ENCODE measurements at places on chromosomes 16 and 17.

DNA sequence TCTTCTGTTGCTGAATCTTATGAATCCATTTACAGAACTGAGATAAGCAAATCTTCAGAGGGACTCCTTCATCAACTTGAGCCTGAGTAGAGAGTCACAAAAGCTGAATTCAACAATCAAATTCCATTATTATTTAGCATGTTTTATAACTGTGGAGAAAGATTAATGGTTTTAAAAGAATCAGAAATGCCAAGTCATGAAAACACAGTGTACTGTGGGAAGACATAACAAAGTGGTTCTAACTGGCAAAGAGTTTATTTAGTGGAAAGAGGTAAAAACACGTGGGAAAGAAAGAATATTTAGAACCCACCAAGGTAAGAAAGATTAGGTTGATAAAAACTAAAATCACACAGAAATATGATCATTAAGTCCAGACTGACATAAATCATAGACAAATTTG is 5.0 kb downstream of the ERI2 start:
- DNase-seq: no peak

DNA sequence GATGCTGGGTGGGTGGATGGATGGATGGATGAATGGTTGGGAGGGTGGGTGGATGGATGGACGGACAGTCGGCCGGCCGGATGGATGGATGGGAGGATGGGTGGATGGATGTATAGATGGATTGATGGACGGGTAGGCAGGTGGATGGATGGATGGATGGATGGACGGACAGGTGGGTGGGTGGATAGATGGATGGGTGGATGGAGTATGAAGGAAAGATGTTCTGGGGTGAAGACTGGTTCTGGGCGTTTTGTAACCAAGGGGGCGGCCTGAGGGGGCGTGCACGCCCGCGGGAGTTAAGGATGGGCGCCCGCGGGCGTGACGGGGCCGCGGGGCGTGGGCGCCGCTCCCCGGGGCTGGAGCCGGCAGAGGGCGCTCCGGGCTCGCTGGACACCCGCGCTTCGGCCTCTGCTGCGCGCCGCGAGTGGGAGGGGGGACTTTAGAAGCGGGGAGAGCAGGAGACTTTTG is at the start of gene NECAB2:
NECAB2 (plus strand) TSS at position 407 of the 468 bp plus-strand sequence. CDS start 405 bp downstream, outside the sequence.
- DNase-seq: peak; percentile 34

DNA sequence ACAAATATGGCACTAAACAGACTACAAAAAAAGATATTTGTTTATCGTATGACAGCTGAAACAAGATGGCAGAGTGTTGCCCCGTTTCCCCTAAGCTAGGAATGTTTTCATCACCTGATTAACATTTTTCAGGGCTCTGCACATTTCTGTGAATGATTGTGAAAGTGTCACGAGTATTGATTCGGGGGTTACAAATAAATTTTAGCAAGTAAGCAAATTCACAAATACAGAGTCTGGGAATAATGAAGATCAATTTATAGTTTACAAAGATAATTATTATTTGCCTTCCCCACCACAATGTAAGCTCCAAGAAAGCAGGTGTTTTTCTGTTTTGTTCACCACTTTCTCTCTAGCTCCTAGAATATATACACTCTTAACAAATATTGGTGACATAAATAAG is 361.2 kb upstream of the ERCC4 start:
- DNase-seq: no peak

- no peak for DNase-seq
These were observed 76.3 kb downstream of the MGAT5B start for GRCh38 chr17:76944477-76944876.

GRCh38 chr16:84876873-84877606 is 57.3 kb downstream of the CRISPLD2 start:
- DNase-seq: no peak

- no peak for DNase-seq
These were observed 291.2 kb downstream of the CDH11 start for GRCh38 chr16:64830653-64831052.

- DNase-seq: no peak
These were observed 17.7 kb downstream of the ZNHIT3 start for GRCh38 chr17:36504156-36504545.

DNA sequence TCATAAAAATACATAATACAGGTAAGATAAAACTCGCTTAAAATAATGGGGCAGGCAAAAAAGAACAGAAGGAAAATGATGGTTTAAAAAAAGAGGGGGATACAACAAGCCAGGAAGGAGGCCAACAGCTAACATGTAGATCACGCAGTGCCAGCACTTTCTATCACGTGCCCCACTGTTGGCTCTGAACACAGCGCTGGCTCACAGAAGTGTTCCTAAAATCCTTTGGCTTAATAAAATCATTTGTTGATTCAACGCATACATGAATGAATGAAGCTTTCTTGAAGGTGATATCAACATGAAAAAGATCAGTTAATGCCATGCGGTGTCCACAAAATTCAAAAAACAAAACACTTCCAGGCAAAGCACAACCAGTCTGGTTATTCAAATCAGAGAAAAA is 8.5 kb downstream of the ITGAE start:
- DNase-seq: no peak

GRCh38 chr16:23269248-23269953 is 32.7 kb upstream of the SCNN1B start:
- no peak for DNase-seq

GRCh38 chr17:8753976-8754440 is 4.3 kb downstream of the SPDYE4 start:
- DNase-seq: no peak

DNA sequence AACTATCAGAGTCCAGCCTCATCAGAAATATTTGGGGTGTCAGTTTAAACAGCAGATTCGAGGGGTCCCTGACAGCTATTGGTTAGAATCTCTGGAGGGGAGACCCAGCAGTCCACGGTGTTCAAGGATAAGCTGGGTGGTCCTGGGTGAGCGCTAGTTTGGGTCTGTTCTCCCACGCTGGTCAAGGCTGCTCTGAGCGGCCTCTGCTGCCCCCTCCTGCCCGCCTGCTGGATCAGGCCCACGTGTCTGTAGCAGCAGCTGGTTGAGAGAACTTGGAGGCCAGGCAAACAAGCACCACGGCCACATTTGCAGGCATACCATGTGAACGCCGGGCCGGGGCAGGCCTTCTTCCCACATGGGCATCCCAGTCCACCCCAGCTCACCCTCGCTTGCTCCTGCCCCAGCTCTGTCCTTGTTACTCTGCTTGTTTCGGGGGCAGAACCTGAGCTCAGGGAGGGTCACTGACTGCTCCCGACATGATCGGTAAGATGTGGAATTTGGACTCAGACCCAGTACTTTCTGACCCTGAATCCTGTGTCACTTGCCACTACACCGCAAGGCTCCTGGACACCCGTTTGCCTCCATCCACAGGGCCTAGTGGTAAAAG is 7.4 kb downstream of the FOXF1 start:
- peak; percentile 52 for DNase-seq

- DNase-seq: no peak
These were observed 13.4 kb downstream of the ARSG start for GRCh38 chr17:68304706-68305105.

DNA sequence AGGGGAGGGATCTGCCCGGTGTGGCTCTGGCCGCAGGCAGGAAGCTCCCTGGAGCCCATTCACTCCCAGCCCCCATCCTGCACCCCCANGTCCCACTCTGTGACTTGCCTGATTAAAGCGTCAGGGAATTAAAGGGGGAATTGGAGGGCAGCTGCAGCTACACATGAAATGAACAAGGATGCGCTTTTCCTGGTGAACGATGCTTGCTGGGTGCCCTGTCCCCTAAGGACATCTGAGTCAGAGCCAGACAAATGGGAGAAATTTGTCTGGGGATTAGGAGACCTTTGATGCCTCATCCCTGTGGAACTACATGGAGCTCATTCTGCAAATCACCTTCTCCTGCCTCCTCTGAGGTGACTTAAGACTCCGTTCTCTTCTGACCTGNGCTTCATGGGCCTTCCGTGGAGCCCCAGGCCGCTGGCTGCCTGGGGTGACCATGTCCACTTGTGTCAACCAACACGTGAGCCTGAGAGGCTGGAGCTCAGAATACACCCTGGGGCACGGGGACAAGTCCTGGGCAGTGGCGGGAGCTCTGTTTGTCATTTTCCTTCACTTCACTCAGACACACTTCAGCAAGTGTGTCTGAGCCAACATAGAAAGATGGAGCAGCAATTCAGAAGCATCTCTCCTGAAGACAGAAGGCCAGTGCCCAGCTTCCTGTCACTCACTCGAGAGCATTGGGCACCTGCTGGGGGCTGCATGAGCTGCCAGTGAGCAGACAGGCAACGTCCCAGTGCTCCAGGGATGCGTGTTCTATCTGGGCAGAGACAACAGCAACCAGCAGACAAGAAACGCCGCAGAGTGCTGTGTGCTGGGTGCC is 54.1 kb downstream of the METRNL start:
- no peak for DNase-seq

DNA sequence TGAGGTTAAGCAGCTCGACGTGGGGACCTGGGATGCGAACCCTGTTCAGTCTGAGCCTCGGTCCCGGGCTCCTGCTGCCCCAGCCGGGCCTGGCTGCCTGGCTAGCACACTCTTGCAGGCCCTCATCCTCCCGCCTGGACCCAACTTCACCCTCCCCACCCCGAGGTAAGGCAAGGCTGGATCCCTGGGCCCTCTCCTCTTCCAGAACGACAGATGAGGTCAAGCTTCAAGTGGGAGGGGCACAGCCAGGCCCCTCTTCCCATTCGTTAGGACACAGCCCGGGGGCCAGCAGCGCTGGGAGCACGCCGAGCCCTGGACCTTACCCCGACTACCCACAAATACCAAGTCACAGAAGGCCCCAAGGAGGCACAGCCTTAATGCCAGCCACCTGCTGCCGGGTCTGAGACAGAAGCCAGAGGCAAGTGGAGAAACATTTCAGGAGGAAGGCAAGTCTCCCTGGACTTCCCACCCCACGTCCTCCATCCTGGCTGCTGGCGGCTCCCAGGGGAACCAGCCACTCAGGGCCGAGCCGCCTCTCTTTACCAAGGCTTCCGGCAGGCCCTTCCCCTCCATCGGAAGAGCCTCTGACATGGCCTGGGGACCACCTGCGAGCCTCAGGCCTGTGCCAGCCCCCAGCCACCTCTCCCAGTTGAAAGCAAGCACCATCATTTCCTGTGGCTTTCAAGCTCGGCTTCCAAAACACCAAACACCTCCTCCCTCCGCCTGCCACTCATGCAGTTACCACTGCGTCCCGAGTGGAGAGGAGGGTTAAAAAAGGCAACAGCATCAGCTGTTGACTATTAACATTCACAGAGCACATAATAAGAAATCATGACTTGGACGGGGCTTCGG is 59.9 kb downstream of the RPH3AL start:
- DNase-seq: peak; percentile 37

DNA sequence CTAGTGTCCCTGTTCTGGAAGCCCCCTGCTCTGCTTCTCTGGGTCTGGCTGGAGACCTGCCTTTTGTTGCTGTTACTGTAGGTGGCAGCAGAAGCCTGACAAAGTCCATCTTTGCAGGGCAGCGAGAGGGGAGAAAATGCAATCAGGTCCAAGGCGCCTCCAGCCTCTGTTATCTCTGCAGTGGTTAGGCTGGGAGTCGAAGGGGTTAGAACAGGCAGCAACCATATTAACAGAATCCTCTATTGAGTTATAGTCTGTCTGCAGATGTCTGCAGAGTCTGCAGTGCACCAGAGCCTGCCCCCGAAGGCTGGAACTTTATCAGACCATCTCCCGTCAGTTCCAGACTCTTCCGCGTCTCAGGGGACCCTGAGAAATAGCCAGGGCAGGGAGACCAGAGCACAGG is 404.9 kb upstream of the EEF2KMT start:
- DNase-seq: no peak

GRCh38 chr17:18027280-18027679 is 11.7 kb downstream of the ATPAF2 start:
- DNase-seq: no peak

DNA sequence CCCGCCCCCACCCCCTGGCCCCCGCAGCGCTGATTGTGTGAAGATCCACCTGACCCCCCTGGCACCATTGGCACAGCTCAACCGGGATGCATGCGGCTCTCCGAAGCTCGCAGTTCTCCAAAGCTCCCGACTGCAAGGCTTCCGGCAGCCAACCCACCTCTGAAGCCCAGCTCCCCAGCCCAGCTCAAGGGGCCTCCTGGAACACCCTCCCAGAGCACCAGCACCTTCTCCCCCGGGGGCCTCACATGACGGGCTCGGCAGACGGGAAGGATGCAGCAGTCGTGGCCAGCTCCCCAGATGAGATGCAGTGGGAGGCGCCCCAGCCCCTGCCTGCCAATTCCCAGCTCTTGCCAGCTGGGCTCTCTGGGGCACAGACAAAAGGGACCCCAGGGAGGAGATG is 215.3 kb downstream of the ZNF423 start:
- DNase-seq: no peak

DNA sequence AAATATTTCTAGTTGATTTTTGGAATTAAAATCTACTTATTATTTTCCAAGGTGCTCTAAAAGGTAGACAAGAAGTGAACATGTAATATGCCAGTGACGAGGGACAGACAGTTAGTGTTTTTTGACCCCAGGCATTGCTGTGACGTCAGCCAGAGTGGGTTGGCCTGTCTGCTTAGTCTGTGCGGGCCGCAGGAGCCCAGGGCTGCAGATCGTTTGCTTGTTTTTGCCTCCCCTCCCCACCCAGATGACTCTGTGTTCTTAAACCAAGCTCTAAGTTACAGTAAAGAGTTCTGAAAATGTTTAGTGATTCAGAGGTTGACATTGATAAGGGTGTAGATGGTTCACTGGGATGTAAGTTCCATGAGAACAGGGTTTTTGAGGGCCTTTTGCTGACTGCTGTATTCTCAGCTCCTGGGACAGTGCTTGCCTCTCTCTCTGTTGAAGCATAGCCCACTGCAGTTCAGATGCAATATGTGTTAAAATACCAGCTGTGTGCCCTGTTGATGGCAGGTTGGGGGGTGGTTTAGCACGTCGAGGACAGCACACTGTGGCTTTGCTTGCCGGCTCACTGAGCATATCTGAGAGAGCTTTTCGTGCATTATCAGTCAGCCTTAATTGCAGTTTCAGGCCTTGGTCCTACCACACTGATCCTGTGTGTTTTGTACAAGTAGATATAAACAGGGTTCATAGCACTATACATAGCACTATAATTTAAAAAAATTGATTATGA is 64.8 kb downstream of the SEC14L1 start:
- DNase-seq: no peak

GRCh38 chr17:2282297-2282873 is 21.2 kb downstream of the SMG6 start:
- DNase-seq: no peak

- DNase-seq: peak; percentile 92
These were observed 107.8 kb downstream of the CLEC16A start for GRCh38 chr16:11051879-11052808.

DNA sequence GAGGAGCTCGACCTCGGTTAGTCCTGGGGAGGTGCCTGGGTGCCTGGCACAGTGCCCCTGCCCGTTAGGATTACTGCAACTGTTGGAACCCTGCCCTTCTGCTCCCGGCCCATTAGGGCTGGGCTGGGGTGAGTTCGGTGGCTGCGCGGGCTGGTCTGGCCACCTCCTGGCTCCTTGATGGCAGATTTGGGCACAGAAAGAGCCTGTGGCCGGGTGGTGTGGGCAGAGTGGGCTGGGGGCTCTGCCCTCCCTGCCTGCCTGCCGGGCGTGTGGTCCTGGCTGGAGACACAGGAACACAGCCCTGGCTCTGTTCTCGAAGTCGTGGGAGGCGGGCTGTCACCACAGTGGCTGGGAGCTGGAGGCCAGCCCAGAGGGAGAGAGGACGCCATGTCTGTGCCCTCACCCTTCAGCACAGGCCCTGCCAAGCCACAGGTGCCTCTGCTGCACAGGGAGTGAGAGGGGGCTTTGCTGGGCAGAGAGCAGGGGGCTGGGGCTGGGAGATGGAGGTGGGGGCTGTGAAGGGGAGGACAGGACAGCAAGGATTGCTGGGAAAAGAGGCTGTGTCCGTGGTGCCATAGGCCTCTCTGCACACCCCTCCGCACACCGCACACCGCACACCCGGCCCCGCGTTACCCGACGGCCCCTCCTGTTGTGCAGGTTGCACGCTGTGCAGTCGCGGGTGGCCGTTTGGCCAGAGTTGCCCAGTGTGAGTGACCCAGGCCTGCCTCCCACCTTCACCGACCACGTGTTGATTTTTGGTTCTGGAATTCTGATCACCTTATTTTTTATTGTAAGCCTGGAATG is 236.6 kb upstream of the GSE1 start:
- DNase-seq: no peak
